ENCODE measurements at places on chromosomes 13 and 19.

DNA sequence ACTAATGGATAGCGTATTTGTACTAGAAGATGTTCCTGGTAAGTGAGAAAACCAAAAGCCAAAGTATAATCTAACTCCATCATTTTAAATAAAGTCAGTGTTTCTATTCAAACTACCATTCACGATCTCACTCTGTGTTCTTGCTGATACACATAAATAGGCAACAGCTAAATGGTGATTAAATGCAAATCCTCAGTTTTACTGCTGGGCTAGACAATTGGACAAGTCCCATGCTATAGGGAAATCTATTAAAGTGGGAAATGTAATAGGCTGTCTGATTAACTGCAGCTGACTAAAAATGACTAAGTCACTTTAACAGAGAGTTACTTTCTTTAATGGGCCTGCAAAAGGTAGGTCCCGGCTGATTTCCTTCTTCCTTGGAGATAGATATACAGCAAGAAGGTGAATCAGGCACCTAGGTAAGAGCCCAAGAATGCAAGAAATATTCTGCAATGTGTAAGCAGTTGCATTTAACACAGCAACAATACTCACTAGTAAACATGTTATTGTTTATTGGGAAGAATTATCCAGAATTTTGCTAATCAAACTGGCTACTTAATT lies 298.4 kb downstream of the SLITRK6 start:
- no peak for DNase-seq

DNA sequence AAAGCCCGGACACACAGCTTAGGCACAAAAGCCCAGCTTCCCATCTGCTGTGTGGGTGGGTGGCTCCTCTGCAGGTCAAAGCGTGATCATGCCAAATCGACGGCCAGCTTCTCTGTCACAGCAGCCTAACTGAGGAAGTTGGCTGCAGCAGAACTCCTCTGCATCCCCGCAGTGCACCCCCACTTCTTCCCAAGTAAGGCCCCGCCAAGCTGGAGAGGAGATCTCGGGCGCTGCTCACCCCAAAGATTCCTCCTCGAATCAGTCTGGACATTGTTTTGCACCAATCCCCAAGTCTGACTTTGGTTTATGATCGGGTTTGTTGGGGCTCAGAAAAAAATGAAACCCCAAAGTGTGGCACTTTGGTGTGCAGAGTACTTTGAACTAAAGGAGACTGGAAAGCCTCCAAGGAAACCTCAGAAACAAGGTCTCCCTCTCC lies 19.7 kb upstream of the CPB2 start:
- DNase-seq, result no peak

- DNase-seq, result no peak
These were observed 30.0 kb upstream of the KCTD15 start for GRCh38 chr19:33766623-33767022.

DNA sequence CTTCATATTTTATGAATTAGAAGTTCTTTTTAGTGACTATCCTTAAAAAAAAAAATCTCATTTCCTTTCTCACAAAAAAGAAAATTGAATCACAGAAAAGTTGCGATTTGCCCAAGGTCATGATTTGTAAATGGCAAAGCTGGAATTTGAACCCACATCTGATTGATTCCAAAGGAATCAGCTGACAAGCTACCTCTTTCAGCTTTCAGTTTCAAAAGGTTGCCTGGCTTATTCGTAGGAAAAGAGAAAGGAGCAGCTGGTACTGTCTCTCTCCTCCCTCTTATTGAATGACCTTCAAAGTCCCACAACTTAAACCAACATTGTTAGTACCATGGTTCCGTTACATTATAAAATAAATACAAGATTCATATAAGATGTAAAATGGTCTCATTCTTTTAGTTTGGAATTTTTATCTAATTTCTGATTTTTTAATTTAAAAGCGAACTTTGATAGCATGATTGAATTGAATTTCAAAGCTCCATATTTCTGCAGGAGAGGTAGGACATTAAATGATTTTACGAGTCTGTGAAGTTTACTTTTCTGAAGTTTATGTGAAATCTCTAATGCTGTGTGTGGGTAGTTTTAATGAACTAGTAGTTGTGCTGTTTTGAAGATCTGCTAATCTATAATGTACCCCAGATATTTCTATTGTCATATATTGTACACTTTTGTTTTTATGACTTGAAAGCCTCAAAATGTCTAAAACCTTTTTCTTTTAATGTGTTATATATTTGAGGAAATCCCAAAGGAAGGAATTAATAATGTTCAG lies 18.5 kb upstream of the KCTD4 start:
- no peak for DNase-seq

DNA sequence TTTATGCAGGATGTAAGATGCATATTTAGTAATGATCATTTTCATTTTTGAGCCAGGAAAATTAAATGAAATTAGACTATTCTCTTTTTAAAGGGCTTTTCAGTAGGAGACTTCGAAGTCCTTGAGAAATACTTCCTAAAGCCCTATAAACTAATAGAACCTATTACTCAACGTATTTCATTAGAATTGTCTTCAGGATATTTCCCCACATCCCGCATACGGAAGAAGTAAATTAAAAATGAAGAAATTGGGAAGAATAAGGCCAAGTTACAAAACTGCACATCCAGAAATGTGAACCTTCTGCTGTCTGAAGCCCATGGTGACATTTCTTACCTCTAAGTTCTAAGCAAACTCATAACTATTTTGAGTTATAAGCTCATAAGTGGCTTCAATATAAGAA lies 66.5 kb downstream of the RXFP2 start:
- DNase-seq, result no peak

DNA sequence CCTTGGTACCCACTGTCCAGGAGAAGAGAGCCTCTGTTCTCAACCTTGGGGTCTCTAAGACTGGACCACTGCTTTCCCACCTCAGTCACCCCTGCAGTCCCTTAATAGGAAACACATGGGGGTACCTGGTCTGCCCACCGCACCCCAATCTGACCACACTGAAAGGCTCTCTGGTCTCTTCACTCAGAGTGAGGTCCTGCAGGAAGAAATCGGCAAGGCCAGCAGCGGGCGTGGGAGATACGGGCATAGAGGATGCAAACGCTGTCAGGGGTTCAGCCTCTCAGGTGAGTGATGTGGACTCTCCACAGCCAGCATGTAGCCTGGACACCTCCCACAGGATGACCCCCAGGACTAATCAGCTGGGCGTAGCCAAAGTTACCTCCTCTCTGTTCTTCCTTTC lies 3.5 kb downstream of the SIGLEC9 start:
- no peak for DNase-seq

- DNase-seq, result no peak
These were observed 120.5 kb upstream of the SPACA7 start for GRCh38 chr13:112255550-112256120.

- no peak for DNase-seq
These were observed 10.1 kb downstream of the FOSB start for GRCh38 chr19:45477713-45478453.

- DNase-seq, result no peak
These were observed 197.7 kb upstream of the RNF113B start for GRCh38 chr13:98374750-98375149.

- no peak for DNase-seq
These were observed 350.6 kb upstream of the ARGLU1 start for GRCh38 chr13:106918557-106918860.

- no peak for DNase-seq
These were observed 50.7 kb upstream of the USP29 start for GRCh38 chr19:57068921-57069697.

- no peak for DNase-seq
These were observed 314.4 kb downstream of the PCDH9 start for GRCh38 chr13:66915596-66916185.

GRCh38 chr13:99778500-99778899 lies 193.1 kb downstream of the ZIC5 start:
- no peak for DNase-seq

DNA sequence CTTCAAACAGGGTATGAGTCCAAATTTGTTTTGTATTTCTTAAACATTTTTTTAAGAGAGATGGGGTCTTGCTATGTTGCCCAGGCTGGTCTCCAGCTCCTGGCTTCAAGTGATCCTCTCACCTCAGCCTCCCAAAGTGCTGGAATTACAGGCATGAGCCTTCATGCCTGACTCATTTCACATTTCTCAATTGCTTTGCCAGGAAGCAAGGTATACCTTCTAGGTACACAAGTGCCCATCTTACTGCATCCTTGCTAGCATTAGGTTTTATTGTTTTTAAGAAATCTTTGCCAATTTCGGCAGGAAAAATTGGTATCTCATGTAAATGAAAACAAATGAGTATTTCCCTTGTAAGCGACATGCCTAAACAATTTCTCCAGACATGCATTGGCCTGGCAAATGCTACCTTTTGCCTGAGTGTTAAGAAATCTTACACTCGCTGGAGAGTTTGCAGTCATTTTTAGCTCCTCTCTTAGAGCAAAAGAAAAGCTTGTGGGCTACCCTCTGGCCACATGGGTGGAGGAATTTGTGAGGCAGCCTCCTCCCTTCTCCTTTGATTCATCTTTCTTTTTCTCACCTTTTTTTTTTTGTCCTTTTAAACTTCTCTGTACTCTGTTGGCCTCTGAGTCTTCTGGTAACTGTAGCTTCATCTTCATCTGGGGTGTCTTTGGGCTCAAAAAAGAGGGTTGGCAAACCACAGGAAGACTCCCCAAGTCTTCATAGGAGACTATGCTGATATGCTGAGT lies 33.0 kb downstream of the ACTL9 start:
- DNase-seq, result no peak

DNA sequence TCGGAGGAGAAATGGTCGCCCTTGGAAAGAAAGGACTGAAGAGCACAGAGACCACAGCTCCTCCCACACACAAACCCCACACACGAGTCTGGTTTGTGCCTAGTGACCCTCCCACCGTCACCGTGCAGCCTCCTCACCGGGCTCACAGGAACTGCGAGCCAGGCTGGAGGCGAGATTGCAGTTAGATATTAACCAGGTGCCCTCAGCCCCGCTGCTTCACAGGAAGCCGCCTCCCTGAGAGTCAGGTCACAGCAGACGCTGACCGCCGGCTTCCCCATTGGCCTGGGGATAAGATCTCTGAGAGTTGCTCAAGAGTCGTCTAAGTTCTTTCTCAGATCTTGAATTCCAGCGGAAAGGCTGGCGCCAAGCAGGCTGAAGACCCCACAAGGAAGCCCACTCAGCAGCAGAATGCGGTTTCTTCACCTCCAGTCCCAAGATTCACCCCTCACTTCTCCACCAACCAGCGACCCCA lies 870 bp downstream of the ZNF44 start:
- no peak for DNase-seq

DNA sequence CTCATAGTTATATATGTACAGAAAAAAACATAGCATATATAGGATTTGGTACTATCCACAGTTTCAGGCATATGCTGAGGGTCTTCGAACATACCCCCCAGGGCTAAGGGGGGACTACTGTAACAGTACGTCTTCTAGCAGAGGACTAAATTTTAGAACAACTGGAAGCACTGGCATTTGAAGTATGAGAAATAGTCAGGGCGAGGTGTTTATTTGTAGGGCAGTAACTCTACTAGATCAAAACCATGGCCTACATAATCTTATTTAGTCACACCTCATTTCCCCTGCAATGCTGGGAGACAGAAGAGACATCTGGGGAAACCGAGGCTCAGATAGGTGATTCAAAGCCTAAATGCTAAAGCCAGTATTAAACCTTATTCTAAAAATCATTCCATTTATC lies 245.6 kb downstream of the DCT start:
- no peak for DNase-seq

DNA sequence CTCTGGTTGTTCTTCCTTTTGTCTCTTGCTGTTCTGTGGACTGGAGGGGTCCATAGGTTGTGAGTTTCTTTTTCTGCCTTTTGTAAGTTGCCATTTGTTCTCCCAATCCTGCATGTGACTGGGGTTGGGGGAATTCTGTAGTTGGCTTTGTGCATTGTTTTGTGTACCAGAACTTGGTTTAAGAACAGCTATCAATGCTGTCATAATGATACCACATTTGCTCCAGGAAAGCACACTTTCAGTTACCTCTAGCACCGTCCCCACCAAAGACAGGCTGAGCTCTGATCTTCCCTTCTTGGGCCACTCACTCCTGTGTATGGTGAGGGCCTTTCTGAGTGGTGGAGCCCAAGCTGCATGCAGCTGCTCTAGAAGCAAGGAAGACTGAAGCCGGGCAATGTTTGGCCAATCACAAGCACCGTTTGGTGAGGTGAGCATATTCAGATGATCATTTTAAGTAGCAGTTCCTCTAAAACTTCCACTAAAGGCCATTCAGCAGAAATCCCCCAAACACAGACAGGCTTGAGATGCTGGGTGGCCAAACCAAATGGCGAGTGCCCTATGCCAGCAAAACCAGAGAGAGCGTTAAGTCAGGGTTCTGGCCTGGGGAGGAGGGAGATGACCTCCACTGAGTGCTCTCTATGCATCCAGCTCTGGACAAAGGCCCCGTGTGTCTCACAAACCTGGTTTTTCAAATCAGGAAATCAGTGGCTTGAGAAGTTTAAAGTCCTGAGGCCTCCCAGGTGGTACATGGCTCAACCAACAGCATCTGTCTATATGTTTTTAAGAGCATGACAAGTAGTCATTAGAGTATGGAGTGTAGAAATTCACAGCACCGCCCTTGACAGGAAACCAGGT lies 120.7 kb upstream of the SPATA13 start:
- no peak for DNase-seq

- DNase-seq, result no peak
These were observed 123.7 kb upstream of the MRI1 start for GRCh38 chr19:13640611-13641010.

DNA sequence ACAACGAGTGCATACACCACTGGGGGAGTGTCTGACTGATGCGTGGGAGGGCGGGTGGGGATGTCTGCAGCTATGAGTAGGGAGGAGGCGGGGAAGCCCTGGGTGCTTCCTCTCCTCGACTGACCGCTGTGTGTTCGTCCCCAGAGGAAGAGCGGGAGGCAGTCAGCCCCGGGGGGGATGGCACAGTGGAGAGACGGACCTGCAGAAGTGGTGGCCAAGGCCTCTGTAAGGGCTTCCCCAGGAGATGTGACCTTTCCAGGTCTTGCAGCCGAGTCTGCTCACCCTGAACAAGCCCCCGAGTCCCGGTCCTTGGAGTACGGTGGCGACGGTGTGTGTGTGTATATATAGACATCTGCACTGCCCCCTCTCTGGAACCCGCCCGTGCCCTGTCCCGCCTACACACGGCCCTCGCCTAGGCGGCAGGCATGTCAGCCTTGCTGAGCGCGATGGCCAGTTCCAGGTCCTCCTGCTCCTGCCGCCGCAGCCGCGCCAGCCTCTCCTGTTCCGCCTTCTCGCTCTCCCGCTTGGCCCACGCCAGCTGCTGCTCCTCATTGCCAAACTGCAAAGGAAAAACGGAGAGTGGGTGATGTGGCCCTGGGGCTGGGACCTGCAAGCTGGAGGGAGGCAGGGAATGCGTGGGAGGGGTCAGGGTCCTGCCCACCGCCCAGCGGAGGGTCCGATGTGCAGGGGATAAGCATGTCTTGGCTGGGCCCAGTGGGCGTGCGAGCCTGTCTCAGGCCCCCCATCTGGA lies 30.8 kb downstream of the KLF2 start:
- DNase-seq, result no peak

DNA sequence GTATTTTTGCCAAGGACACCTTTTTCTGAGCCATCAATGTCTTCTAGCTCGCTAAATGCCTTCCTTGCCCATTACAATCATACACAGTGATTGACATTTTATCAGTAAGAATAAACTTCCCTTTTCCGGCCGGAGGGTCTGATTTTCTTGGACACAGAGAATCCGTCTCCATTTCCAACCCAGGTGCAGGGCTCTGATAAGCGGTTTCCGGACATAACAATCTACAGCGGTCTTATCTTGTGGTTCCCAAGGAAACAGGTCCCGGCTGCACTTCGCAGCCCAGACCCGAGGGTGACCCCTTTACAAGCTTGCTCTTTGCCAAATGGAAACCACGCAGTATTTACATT lies 5.1 kb upstream of the ZNF77 start:
- no peak for DNase-seq
